ENCODE measurements at places on chromosomes 2 and 18.

GRCh38 chr2:201219328-201220096, 36.6 kb downstream of the CASP10 start:
- DNase-seq, result no peak

- no peak for DNase-seq
Observed at GRCh38 chr18:7248877-7249276, 18.0 kb downstream of the LRRC30 start.

- DNase-seq, result no peak
Observed at GRCh38 chr2:207750345-207750744, 19.4 kb downstream of the FZD5 start.

DNA sequence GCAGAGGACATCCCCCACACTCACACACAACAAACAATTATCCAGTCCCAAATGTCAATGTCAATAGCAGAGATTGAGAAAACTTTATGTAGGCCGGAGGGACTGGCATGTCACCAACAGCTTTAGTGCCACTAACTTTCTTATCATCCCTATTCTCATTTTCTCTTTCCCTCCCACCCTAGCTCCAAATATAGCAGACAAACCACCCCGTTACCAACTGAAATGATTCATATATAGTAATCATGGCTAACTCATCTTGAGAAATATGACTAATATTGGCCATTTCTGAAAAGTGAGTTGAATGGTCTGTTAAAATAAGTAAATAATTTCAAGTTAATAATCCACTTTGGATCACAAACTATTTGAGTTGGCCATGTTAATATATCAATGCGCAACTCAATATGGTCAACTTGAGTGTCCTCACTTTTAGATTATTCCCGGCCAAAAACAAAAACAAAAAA, 242.1 kb upstream of the RND3 start:
- DNase-seq, result no peak

- DNase-seq, result no peak
Observed at GRCh38 chr2:191645032-191645431, 32.9 kb upstream of the NABP1 start.

DNA sequence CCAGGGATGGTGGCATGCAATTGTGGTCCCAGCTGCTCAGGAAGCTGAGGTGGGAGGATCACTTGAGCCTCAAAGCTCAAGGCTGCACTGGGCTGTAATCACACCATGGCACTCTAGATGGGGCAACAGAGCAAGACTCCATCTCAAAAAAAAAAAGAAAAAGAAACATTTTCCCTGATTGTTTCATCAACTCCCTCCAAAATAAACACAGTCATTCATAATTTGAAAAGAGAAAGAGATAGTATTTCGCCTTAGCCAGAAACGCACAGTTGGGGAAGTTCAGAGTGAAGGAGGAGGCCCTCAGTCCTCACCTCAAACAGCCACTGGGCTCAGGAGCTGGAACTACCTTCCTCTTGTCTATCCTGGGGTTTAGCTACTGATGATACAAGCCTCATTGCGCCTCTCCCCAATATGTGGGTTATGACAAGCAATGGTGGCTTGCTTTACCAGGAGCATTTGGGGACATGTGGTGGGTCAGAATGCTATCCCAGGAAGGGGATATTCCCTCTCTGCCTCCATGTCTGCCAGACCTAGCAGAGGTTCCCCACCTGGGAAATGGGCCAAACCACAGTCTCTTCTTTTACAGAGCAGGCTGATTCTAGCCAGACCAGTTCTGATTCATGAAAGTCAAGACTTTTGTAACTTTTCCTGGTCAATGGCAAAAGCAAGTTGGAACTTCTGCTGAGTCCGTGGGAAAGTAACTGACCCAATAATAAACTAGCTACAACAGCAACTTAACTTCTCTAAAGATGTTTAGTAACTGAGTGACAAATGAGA, 22.2 kb upstream of the TMEM87B start:
- DNase-seq, result peak; percentile 55

GRCh38 chr2:3730646-3731045, 27.3 kb downstream of the DCDC2C start:
- no peak for DNase-seq

GRCh38 chr18:78970774-78971333, 8.8 kb upstream of the SALL3 start:
- no peak for DNase-seq

DNA sequence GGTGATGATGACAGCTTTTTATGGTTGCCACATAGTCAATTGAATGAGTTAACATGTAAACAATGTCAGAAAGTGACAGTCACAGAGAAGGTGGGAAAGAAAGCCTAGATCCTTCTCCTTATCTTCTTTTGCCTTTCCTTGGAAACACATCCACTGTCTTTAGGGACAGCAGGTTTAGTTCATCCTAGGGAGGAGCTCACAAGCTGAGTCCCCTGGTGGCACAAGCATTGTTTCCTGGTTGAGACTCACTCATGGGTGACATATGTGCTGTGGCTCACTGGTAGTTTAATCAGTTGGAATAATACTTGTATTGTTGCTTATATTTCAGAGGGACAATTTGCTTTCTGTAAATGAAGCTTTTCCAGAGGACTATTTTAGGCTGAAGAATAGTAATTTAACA, 598.5 kb downstream of the CNTNAP5 start:
- no peak for DNase-seq

- DNase-seq, result peak; percentile 68
Observed at GRCh38 chr2:64488050-64488974, 34.4 kb downstream of the LGALSL start.

DNA sequence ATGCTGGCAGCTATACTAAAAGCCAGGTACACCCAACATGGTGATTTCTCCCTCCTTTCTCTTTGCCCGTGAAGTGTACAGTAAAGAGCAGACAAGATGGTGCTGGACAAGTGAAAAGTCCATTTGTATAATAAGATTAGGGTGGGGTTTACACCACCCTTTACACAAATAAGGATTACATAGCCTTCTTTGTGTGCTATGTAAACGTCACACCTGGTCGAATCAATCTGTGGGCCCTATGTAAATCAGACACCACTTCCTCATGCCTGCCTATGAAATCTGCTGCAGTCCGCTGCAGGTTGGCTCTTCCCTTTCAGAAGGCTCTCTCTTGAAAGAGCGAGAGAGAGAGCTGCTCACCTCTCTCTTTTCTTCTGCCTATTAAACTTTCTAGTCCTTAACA, 1054.3 kb upstream of the SLC39A10 start:
- DNase-seq, result no peak

- no peak for DNase-seq
Observed at GRCh38 chr2:157325786-157326185, at the start of gene ERMN. ERMN (minus strand) TSS chr2:157325824; CDS start chr2:157325642, 182 bp downstream.

DNA sequence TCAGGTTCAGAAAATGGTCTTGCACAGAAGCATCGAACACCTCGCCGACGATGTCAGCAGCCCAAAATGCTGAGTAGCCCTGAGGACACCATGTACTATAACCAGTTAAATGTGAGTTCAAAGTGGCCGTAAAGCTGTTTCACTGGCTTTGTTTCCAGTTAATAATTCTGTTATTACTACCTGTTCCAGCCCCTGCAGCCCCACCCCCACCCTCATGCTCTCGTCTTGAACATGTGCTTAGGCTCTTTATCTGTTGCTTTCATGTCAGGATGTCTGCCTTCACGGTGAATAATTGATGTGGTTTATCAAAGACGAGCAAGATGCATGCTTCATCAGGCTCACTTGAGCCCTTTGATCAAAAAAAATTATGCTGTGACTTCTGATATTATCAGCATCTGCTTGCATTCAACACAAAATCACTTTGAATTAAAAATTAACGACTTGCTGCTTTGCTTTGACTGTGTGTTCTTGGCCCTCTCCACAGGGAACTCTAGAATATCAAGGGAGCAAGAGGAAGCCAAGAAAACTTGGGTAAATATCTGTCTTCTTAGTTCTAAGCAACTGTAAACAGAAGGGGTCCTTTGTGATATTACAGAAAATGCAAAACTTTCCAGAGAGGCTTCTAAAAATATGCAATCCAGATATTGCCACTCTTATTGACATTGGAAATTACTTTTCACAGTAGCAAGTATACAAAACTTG, 63.4 kb upstream of the SP5 start:
- no peak for DNase-seq

DNA sequence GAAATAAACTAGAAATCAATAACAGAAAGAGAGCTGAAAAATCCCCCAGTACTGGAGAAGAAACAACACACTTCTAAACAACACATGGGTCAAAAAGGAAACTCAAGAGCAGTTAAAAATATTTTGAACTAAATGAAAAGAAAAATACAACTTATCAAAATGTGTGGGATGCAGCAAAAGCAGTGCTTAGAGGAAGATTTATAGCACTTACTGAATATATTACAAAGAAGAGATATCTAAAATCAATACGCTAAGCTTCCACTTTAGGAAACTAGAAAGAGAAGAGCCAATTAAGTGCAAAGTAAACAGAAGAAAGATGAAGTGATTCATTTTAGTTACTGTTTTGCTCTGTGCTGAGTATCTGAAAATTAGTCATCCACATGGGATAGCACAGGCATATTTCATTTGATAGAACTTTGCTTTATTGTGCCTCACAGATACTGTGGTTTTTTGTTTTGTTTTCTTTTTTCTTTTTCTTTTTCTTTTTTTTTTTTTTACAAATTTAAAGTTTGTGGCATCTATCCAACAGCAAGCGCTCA, 17.0 kb downstream of the TGFA start:
- no peak for DNase-seq

- peak; percentile 33 for DNase-seq
Observed at GRCh38 chr2:189287982-189288521, 108.5 kb upstream of the COL5A2 start.

GRCh38 chr2:233041722-233042323, 9.4 kb downstream of the NEU2 start:
- DNase-seq, result no peak

DNA sequence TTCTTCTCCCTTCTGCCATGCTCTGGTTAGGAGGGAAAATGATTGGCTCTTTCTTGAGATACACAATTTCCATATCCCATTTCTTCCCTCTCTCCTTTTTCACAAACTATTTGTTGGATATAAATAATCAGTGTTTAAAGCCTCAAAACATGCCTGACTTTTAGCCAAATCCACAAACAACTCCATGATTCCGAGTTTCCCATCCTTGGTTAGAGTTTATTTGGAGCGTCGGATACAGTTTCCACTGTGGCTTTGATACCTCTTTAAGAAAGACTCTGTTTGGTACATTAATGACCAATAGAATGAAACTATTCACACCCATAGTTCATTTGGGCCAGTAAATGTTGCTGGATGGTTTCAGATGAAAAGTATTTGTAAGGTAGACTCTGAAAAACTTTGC, 5.9 kb upstream of the FHL2 start:
- no peak for DNase-seq

- no peak for DNase-seq
Observed at GRCh38 chr2:41242001-41242331, 790.1 kb upstream of the SLC8A1 start.

- no peak for DNase-seq
Observed at GRCh38 chr2:45982096-45982495, 315.1 kb upstream of the EPAS1 start.

GRCh38 chr2:204250692-204251091, 294.6 kb upstream of the PARD3B start:
- no peak for DNase-seq

GRCh38 chr18:39825485-39826150, 2129.4 kb upstream of the PIK3C3 start:
- DNase-seq, result no peak

- no peak for DNase-seq
Observed at GRCh38 chr18:35352283-35352682, 8.1 kb upstream of the ZNF24 start.

- no peak for DNase-seq
Observed at GRCh38 chr2:129642526-129643043, 336.9 kb upstream of the RAB6C start.

DNA sequence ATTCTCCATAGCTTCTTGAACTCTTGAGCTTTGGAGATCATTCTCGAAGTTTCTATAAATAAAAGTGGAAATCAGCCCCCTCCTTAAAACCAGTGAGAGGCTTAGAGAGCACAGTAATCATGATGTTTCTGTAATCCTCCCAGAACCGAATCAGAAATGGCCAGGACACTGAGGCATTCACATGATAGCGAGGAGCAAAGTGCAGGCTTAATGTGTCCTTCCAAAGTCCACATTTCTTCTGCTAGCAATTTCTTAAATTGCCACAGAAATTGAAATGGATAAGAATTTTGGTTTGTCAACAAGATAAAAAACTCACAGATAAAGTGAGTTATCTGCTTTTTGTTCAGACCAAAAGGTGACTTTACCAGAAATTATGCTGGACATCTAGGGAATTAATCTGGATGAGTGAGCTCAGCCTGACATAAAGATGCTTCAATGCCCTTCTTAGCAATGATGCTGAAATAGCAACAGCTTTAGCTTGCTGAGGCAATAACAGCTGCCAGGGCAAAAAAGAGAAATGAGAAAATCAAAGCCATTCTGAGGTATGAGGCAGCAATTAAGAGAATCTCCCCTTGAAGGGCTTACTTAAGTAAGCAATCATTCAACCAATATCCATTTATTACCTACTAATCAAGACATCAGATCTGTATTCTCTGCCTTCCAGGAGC, 82.4 kb upstream of the PHLPP1 start:
- no peak for DNase-seq

DNA sequence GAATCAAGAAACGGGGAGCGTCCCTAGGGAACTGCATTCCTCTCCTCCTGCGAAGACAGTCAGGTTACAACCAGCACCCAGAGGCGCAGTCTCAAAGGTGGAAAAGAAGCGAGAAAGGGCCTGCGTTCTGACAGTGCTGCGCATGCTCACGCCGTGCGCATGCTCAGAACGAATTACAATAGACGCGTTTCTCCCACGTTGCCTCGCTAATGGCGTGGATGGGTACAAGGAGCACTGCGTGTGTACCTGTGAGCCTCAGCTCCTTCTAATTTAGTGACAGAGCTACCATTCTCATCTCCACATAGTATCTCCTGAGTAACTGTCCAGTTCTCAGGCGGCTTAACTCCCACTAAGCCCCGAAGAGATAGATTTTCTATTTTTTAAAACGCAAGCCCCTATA, 448.8 kb downstream of the TXNL1 start:
- no peak for DNase-seq

GRCh38 chr2:188437537-188437936, 145.9 kb downstream of the GULP1 start:
- no peak for DNase-seq

- no peak for DNase-seq
Observed at GRCh38 chr2:214135966-214136365, 274.9 kb upstream of the VWC2L start.

- DNase-seq, result peak; percentile 23
Observed at GRCh38 chr18:26228562-26229260, 2.5 kb downstream of the TAF4B start.

DNA sequence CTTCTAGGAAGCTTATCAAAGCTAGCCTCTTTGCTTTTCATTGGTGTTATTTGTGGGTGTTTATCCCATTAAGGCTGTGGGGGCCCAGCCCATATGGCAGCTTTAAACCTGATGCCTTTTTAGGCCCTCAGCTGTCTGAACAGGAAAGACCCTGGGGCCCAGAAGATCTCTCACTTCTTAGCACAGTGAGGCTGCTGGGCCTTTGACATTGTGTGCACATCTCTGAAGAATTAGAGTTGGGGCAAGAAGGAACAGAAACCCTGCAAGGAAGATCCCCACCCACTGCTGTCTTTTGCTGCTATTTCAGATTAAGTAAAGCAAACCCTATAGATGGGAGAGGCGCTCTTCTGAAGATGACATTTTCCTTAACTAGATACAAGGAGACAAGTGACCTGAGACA, 250.0 kb downstream of the SMAD2 start:
- no peak for DNase-seq

- no peak for DNase-seq
Observed at GRCh38 chr2:55309446-55309845, 40.4 kb upstream of the MTIF2 start.
